SHP77 treated with DMSO at 0.1 percent for 48 hours (cell line): ENCODE measurements at places on chromosomes 7 and 10.

DNA sequence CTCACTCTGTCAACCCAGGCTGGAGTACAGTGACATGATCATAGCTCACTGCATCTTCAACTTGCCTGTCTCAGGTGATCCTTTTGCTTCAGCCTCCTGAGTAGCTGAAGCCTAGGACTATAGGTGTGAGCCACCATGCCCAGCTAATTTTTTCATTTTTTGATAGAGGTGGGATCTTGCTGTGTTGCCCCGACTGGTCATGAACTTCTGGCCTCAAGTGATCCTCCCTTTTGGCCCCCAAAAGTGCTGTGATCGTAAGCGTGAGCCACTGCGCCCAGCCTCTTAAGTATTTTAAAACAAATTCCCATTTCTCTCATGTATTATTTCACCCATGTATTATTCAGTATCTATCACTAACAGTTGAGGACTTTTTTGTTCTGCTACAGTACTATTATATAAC lies 43.5 kb downstream of the KMT2E start:
- DNase-seq = no peak

- DNase-seq = peak; percentile 40
Observed at GRCh38 chr7:16785321-16785720, 19.5 kb downstream of the AGR2 start.

GRCh38 chr7:133419041-133419440 lies 166.2 kb downstream of the EXOC4 start:
- DNase-seq = no peak

DNA sequence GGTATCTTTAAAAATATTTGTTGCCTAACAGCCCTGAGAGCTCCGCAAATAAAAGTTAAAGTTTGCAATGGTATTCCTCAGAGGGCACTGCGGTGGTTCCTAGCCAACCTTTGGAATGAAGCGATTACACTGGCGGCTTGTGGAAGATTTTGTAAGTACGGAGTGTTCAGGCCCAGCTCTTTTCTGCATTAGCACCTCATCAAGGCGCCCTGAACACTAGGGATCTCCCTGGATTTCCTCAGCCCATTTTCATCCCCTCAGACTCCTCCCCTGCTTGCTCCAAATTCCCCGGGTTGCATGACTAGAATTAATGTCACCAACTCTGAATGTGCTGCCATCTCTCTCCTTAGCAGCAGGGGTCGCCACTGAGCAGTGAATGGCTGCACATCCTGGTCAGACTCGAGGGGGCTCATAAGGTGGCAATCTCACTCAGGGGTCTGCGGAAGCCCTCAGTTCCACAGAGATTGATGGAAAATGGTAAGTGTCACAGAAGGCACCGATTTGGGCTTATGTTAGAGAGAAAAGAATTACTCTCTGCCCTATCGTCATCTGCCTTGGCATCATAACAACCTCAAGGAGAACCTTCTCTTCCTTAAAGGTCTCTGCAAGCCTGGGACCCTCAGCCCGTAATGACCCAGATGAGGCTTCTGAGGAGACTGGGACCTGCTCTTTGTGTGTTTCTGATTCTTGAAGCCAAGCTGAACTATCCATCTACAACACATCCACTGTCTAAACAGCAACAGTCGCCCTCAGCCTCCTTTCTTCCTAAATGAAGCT lies 262.8 kb upstream of the AOAH start:
- peak; percentile 17 for DNase-seq

DNA sequence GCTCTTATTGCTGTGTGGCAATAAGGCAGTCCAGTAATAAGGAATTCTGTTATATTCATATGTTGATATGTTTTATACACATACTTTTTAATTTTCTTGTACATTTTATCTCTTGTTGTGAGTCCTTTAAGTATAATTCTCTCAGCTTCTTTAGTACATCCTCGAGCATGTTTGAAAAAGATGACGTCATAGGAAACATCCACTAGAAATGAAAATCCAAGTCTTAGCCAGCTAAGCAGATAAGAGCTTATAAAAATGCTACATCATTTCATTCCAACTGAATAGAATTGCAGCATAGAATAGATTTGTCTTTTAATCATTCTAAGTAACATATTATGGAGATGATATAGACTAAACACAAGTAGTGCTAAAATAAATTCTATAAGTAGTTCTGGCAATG lies 283.7 kb upstream of the FZD1 start:
- no peak for DNase-seq

DNA sequence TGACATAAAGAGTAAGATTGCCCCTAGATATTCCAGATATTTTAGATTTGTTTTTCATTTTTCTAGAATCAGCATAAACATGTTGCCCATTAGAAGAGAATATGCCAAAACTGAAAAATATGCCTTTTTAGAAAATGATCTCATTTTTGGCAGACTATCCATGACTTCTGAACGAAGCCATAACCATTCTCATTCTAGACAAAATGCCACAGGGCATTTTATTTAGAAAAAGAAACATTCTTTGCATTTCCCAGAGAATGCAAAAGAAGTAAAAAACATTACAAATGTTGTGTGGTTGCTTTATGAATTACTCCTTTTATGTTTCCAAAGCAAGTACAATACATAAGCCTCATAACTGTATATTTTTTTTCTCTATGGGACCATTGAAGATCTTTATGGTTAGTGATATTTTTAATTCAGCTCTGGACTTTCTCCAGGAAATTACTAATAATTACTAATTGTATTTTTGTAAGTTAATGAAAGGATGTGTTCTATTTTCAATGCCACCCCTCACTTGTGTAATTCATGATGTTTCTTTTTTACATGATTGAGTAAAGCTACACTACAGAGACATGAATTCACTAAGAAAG lies 109.6 kb upstream of the SEM1 start:
- DNase-seq = no peak
